ENCODE measurements at places on chromosomes 3 and 15.

GRCh38 chr3:150414258-150414657, 6.2 kb downstream of the TSC22D2 start:
- DNase-seq: no peak

DNA sequence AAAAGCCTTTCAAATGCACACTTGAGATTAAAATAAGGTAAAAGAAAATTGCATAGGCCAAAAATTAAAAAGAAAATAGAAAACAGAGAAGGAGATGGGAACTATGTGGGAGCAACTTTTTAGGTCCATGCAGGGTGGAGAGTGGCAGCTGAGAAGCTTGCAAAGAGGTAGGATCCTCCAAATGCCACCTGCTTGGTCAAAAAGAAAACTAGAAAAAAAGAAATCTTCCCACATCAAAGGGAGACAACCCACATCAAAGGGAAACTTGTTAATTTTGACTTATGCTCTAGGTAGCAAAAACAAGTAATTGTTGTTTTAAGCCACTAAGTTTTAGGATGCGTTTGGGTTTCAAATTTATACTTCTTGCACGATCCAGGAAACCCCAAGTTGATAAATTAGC, 342.9 kb downstream of the IL20RB start:
- DNase-seq: no peak

GRCh38 chr15:76863123-76863522, 42.0 kb downstream of the SCAPER start:
- DNase-seq: no peak

DNA sequence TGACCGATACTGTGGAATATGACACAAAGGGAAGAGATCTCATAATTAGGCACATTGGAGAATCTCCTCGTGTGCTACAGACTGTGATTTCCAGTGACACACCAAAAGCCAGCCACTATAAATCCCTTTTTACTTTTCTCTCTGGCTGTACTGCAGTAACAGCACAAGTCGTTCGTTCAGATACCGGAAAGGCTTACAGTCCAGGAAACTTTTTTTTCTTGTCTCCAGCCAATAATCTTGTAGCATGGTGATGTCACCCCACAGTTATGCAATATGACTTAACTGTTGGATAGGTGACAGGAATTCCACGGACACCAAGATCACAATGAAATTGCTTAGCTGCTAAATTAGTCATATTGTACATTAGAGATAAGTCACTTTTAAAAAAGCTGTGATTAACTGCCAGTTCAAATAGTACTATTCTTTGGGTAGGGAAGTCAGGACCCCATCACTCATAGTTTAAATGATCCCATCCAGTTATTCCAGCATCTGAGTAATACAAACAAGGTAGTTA, 36.3 kb upstream of the TSC22D2 start:
- no peak for DNase-seq

DNA sequence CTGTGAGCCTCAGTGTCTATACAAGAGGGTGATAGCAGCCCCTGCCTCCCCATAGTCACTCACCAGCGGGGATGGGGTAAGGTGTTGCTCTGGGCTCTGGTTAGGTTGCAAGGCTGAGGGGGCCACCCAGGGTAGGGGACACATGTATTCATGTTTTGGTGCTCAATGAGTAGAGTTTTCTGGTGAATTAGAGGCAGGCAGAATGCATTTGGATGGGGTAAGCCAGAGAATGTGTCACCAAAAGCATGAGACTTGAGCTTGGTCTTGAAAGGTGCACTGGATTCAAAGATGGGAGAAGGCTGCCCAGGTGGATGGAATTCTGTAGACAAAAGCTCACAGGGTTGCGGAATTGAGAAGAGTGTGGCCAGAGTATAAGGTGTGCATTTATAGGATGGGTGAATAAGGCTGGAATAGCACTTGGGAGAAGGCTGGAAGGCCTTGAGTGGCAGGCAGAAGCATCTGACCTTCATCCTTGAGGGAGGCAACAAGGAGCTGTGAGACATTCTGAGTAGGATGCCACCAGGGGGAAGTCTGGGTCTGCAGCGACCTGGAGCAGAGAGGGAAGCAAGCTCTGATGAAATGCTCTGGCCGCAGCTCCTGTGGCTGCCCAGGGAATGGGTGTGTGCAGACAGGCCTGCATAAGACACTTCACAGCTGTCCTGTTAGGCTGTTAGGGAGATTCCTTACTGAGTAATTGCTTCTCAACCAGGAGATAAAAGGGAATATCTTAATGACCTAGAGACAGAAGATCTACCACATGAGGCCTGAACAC, 149.6 kb downstream of the CHDH start:
- no peak for DNase-seq

DNA sequence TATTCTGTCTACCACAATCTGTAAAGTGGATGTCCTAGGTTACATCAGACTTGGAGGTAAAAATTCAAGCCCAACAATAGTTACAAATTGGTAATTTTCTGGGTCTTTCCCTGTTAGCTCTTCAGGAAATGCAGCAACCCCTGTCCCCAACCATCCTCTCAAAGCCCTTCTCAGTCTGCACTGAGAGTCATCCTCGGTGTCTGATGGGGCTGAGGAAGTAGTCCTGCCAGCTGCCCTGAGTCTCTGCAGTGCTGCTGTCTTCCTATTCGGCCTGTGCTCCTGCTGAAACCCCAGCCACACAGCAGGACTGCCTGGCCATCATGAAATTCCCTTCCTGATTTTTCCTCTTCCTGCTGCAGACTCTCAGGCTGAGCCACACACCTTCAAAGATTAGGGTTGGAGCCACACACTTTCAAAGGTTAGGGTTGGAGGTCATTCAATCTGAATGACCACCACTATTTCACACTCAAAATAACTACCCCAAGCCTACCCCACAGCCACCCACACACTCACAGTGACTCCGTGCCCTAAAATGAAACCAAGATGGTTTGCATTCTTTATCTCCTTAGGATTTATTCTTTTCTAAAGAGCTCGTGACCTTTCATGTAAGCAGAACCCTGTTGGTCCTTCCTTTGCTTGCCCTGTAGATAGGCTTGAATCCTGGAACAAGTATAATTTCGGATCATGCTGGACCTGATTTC, 17.6 kb downstream of the TRIM42 start:
- no peak for DNase-seq

DNA sequence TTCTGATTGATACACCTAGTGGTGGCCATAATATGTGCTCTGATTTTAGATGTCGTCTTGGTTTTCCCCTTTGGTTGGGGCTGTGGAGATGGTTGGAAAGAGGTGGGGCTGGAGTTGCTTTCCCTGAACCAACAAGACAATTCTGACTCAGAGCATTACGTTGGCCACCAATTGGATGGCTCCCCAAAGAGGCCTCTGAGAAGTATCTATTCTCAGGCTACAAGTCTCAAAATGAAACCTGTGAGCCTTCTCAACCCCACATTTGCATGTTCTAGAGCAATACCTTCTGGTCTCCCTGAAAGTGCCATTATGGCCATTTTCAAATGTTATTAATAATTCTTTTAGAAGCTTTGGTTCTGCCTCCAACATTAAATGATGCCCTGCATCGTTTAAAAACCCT, 188.4 kb upstream of the WNT5A start:
- DNase-seq: no peak

GRCh38 chr15:53401503-53401902, 358.0 kb downstream of the WDR72 start:
- no peak for DNase-seq

GRCh38 chr15:53880357-53880756, 97.9 kb upstream of the UNC13C start:
- no peak for DNase-seq

DNA sequence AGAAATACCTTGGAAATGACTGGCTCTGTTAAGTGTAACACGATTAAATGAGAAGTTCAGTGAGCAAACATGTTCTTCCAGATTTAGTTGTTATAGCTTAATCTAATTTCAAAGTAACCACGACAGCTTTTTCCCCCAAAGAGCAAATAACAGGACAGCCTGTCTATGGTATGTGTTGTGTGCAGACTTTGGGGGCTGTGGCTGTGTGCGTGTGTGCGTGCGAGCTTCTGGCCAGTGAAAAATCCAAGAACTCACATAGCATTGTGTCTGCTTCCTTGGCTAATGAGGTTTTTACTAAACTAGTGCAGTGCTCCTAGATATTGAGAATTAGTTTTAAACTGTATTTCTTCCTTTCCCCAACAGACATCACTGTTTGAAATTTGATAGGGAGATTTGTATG, 167.1 kb downstream of the CACNA1D start:
- DNase-seq: no peak

- DNase-seq: peak; percentile 77
Measured at GRCh38 chr3:53254509-53255422, 1.1 kb downstream of the TKT start.

GRCh38 chr3:137071104-137071503, 113.3 kb downstream of the IL20RB start:
- DNase-seq: no peak

DNA sequence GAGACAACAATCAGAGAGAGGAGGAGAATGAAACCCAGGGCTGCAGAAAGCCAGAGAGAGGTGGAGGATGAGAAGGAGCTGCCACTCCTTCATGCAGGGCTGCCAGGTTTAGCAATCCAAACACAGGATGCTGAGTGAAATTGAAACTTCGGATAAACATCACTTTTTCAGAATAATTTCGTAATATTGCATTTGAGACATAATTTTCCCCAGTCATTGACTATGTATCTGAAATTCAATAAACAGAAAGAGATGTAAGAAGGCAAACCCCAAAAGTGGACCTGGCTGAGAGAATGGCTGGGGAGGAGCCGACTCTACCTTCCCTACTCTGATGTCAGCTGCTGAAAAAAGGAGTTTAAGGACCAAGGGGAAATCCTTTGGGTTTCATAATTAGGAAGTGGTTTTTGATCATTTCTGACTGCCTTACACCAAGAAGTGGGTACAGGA, 33.8 kb downstream of the SLC9A9 start:
- DNase-seq: no peak

Measured in activated T-cell treated with anti-CD3 and anti-CD28 coated beads, Interleukin-2, amount 50 U/mL, for 48 hours (primary cell).